Spinal cord (tissue), 10 donors: ENCODE measurements at places on chromosomes 1 and 21. TPM values are rescaled to one million over a fixed set of nuclear protein-coding genes. Genes with fewer than 3 reads are reported as not detected.

The LCE1B gene
- total RNA-seq = not detected

The EDN2 gene
- 0.66 TPM for total RNA-seq

The SPRR2F gene
- 0.22 TPM for total RNA-seq

The ATP1A2 gene
- total RNA-seq = 281 TPM

The CELA3B gene
- not detected for total RNA-seq

The LCK gene
- 0.22 TPM for total RNA-seq

The PLA2G2A gene
- total RNA-seq = not detected

The RASSF5 gene
- total RNA-seq = 3.2 TPM

The FCRL2 gene
- total RNA-seq = 0.20 TPM

The LY9 gene
- total RNA-seq = not detected

The CYP4B1 gene
- 0.66 TPM for total RNA-seq

The RFX5 gene
- 36.9 TPM for total RNA-seq

The TIAM1 gene
- 41.8 TPM for total RNA-seq
